GM12892 (cell line): ENCODE measurements at places on chromosomes 6 and 20.
A peak's percentile ranks its signal among the peaks of the same experiment; 100 is the strongest.

DNA sequence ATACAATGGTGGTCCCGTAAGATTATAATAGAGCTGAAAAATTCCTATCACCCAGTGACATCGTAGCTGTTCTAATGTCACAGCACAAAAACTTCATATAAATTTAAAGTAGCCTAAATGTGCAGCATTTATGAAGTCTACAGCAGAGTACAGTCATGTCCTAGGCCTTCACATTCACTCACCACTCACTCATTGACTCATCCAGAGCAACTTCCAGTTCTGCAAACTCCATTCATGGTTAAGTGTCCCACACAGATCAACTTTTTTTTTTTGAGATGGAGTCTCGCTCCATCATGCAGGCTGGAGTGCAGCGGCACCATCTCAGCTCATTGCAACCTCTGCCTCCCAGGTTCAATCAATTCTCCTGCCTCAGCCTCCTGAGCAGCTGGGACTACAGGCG is 20.9 kb upstream of the KCNG1 start:
- no peak for DNase-seq

DNA sequence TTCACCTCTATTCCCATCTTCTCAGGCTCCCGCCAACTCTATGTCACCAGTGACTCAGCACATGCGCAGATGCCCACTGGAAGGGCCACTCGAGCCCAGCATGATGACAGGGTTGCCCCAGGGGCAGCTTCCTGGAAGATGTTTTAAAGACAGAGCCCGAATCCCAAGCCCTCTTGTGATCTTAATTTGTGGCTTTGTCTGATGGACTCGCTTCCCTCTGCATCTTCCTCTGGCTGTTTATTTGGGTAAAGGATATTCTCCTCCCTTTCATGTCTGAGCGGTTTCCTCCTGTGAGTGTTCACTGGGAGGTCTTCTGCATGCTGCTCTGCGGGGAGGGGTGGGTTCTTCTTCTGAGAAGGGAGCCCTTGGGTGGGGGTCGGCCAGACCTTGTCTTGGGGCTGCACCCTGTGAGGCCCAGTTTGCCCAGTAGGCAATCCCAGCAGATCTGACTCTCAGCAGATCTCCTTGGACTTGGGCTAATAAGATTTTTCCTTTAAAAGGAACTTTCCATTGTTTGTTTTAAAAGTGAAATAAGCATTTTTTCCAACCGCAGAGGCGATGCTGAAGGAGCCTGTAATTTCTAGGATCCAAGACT is 401.0 kb downstream of the CDC5L start:
- DNase-seq: no peak

- DNase-seq: no peak
Measured at GRCh38 chr6:69026243-69026642, 391.2 kb downstream of the ADGRB3 start.

- DNase-seq: no peak
Measured at GRCh38 chr6:32148289-32149091, 3.2 kb downstream of the PRRT1 start.

- peak; percentile 63 for DNase-seq
Measured at GRCh38 chr6:139028658-139029469, at the start of gene ABRACL. Gene ABRACL, plus strand, starts transcription at chr6:139028745. Its CDS starts 5,416 bp downstream, at chr6:139034161.

GRCh38 chr6:125906158-125906998 is 50.2 kb upstream of the HINT3 start:
- DNase-seq: no peak

DNA sequence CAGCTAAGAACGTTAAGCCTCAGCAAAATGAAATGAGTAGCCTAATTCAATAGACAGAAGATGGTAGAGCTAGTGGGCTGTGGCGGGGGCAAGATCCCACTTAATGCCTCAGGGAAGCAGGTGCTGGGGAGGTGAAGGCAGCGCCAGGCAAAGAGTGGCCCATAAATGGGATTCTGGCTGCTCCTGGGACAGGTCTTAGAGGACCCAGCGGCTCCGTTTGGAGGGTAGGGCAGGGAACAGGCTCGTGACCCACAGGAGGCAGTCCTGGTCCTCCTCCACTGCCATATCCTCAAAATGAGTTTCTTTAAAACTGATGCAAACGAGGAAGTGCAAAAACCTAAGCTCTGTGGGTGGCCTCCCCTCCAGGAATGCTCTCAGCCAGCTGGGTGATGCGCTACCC is 32.7 kb downstream of the SAYSD1 start:
- DNase-seq: no peak

GRCh38 chr20:57048027-57048869 is 218.2 kb downstream of the BMP7 start:
- peak; percentile 60 for DNase-seq

DNA sequence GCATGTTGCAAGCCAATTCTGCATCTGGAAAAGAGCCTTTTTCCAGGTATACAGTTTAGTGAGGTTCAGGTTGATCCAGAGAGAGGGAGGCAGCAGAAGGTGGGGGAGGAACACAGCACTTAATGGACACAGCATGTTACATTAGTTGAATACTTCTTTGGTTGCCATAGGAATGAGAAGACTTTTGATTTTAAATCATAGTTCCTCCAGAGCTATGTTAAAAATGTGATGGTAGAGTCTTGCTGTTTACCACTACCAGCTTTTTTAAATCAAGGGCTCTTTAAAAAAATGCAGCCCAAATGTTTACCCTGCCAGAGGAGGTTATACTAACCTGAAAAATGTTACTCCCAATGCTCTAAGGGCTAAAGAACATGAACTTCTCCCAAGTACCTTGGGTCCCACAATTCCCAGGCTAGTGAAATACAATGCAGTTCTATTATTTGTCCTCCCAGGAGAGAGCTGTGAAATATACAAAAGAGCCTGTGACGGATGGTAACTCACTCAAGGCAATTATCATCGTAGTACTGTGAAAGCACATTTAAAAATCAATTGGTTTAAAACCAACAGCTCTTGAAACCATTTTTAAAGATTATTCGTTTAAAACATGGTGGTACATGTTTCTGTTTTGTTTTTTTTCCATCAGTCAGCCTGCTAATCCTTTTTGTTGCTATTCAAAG is 6.9 kb upstream of the PHACTR1 start:
- no peak for DNase-seq

DNA sequence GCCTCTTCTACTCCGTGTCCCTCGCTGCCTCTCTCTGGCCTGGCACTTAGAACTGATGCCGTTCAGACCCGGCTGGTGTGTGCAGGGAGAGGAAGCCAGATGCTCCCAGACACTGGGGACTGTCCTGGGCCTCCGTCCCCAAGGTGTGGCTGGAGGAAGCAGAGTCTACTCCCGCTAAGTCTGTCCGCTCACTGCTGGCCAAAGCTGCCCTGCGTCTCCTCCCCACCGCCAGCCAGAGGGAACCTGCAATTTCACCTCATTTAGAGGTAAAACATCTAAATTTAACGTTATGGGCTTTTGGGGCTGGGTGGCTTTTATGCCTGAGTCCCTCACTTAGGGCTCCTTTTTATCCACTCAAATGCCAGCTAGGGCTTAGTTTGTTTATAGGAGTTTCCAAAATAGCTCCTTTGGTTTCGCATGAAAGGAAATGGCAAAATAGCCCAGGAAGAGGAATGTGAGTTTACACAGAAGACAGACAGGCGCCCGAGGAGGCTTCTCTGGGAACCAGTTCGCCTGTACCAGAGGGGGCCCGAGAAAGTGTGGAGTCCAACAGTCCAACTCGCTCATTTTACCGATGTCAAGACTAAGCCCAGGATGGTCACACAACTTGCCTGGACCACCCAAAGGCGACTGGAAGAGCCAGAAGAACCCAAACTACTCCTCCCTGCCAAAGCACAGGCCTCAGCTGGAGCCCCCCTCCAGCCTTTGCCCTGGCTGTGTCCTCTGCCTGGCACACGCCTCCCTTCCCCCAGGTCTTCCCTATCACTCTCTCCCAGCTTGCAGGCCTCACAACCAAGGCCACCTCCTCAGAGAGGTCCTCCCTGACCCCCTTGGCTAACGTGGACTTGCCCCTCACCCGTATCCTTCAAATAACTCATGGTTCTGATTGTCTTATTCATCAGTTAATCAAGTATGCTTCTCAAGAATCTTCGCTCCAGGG is 54.5 kb downstream of the RIPOR3 start:
- no peak for DNase-seq

DNA sequence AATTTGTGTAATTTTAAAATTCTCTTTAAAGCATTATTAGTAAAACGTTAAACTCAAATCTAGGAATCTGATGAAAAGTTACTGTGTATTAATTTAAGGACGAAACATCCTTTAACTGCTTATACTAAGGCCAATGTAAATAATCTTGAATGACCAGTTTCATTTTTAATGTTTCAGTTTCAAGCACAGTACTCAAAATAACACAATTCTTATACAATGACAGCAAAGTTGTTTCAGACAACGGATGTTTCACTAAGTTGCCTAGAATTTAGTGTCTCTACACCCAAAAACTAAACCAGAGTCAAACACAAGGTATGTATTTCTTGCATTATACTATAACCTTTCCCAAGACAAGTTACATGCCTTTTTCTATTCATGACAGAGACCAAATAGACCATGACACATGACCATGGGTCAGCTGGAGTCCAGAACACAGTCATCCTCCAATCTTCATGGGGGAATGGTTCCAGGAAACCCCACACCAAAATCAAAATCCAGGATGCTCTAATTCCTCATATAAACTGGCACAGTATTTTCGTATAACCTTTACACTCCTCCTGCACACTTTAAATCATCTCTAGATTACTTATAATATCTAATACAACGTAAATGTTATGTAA is 7.7 kb downstream of the PHIP start:
- no peak for DNase-seq

DNA sequence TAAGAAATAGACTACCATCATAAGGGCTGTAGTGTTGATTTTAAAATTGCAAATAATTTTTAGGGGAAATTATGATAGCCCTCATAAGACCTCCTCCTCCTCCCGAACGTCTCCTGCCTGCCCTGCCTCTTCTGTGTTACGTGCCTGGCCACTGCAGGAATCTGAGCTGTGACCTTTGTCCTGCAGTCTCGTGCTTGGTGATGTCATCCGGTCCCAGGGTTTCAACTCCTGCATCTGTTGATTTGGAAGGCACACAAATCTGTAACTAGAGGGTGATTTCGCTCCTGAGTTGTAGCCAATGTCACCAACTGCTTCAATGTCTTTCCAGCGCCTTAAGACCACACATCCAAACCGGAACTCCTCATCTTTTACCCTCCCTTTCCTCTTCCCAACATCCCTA is 163.2 kb downstream of the AIG1 start:
- no peak for DNase-seq

DNA sequence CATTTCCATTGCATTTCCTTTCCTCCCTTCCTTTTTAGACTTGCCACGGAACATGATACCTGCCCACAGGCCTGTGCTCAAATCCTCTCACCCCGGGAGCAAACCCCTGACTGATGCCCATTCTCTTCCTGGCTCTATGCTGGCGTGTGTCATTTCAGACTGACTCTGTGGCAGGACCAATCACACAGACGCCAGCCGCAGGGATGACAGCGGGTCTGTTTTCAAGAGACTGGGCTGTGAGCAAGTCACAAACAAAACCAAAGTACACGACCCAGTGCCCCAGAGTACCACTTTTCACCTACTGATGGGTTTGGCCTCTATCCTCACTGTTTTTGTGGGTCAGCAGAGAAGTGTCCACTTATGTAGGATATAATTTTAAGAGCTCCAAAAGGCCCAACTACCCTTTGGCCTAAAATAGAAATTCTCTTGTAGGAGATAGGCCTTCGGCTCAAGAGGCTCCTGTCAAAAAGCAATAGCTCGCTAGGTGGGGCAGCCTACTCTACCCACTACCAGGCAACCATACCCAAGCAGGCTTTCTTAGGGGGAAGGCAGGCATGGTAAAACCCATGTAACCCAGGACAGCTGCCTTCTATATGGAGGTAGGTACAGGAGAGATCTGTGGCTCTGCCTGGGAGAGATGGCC is 215.7 kb downstream of the CDC5L start:
- no peak for DNase-seq

DNA sequence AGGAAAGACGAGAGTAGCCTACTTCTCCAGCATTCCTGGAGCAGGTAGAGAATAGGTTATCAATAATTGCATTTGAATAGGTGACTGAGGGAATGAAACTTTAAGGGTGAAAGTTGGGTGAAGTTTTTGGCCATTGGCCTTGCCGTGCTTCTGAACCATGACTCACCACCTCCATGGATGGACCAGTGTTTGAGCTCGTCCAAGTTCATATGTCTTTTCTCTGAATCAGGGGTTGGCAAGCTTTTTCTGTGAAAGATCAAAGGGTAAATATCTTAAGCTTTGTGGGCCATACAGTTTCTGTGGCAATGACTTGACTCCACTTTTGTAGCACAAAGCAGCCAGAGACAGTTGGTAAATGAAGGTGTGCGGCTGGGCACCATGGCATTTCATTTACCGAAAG is 31.8 kb downstream of the SNRNP48 start:
- no peak for DNase-seq

DNA sequence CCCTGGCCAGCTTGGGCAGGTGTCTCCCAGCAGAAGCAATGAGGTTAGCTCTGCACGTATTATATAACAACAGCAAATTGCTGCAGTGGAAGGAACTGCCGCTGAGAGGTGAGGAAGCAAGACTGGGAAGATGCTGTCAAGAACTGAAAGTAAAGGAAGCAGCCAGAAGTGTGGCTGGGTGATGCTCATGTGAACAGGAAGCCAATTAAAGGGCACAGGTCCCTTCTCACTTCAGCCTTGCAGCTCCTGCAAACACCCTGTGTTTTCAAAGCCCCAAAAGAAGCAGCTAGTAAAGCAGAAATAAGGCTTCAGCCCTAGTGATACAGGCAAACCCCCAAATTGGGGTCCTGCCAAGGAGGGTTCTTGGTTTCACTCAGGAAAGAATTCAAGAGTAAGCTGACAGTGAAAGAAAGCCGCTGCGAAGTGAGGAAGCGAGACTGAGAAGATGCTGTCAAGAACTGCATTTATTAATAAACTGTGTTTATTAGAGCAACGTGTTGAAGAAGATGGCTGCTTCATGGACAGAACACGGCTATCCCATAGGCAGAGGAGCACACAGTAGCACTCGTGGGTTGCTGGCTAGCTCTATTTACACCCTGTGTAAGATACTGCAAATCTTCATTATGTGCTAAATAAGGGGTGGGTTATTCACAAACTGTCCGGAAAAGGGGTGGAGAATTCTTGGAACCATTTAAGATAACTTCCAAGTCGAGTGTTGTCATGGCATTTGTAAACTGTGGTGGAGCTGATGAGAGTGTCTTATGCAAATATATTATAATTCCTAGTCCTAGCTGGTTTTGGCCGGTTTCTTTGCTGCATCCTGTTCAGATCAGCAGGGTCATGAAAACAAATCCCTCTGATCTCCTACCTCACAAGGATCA is 152.2 kb downstream of the LINC00237 start:
- no peak for DNase-seq

DNA sequence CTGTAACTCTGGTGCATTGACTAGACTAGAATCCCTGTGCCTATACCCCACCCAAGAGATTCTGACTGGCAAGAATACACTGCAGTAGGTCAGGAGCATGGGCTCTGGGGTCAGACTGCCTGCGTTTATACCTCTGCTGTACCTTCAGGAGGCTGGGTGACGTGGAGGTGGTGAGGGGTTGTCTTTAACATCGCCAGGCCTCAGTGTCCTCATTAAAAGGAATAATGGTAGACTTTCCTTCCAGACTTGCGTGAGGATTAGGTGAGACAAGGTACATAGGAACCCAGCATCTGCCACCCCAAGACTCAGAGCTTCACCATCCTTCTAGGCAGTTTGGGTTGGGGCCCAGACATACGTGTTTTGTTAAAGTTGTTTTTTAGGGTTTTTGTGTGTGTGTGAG is 44.3 kb downstream of the TM9SF4 start:
- no peak for DNase-seq
